ENCODE measurements at places on chromosomes 2 and 18.

- no peak for DNase-seq
Measured at GRCh38 chr2:159562248-159562647, 54.1 kb downstream of the BAZ2B start.

DNA sequence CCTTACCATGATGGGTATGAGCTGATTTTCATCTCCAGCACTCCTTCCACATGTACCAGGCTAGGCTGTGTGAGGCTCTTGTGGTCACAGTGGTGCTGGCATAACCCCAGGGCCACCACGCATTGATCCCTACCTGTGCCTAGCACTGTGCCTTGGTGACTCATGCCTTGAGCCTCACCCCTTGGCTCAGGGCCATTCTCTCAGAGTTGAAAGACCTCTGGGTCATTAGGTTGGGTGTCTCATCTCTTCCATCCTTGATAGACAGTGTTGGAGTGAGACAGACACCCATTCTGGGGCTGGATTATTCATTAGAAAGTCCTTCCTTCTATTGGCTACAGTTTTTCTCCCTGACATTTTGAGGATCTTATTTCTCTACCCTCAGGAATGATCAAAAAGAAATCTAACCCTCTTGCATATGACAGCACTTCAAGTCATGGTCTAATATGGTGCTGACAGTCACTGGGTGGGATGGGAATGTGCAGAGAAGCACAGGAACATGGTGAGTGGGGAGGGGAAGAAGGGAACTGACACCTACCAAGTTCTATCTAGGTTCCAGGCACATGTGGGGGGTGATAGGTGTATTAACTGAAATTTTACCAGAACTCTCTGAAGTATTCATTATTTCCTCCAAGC lies 41.3 kb downstream of the DYSF start:
- no peak for DNase-seq

- no peak for DNase-seq
Measured at GRCh38 chr2:200613692-200614091, 27.9 kb downstream of the AOX1 start.

DNA sequence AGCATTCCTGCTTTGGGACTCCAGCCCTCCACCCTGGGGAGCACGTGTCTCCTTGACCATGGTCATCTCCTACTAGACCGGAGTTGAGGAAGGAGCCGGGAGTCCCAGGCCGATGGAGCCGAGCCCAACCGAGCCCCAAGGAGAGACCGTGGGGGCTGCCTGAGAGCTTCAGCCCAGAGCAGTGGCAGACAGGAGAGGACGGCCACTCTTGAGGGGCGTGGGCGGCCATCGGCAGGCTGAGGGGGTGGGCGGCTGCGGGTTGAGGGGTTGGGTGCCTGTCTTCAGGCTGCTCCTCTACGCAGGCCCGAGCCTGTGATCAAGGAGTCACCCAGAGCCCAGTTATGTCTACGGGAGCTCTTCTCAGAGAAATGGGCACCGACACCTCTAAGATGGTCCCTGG lies 158.7 kb downstream of the PXDN start:
- no peak for DNase-seq

DNA sequence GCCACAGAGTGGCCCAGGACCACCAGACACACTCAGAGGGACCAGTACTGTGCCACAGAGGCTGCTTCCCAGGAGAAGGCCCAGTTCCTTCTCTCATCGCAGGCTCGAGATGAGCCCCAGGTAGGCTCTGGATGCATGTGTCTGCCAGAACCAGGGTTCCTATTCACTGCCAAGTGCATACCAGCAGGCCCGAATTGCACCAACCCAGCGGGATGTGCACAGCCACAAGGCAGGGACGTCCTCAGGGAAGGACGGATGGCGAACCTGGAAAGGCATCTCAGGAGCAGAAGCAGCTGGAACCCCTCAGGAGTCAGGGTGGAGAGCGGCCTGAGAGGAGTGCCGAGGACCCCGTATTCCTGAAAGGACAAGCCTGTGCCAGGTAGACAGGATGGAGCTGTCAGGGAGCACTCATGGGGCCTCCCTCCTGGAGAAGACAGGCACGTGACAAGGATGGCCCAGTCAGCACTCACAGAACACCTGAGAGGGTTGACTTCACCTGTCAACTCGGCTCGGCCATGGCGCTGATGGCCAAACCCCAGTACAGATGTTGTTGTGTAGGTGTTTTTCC lies 73.7 kb downstream of the PTGR3 start:
- DNase-seq = no peak

DNA sequence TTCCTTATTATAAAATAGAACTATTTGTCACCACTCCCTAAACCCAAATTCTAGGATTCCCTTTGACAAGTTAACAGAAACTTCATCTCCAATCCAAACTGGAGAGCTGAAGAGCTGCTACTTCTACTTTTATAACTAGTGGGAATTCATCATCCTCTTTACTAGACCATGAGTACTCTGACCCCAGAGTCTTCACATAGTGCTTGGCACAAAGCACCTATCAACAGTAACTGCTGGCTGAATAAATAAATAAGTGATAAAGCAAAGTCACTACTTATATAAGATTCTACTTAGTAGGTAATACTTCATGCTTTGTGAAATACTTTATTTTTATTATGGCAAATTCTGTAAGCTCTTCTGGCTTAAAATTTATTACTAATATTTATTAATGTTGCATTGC lies 49.5 kb downstream of the DARS1 start:
- DNase-seq = no peak

- no peak for DNase-seq
Measured at GRCh38 chr2:64906853-64907536, 82.2 kb upstream of the SLC1A4 start.

All from mucosa of descending colon (tissue), 3 donors.